ENCODE measurements at places on chromosomes 1 and 21.

- DNase-seq, result no peak
Measured at GRCh38 chr1:110916669-110917306, 43.8 kb downstream of the CD53 start.

DNA sequence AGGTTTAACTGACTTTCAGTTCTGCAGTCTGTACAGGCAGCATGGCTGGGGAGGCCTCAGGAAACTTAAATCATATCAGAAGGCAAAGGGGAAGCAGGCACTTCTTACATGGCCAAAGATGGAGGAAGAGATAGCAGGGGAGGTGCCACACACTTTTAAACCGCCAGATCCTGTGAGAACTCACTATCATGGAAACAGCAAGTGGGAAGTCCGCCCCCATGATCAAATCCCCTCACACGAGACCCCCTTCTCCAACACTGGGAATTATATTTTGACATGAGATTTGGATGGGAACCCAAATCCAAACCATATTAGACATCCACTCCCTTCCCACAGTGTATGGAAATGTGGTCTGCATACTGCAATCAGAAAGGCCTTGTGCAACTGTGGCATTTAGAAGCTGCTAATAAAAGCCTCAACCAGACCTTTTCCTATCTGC lies 148.2 kb downstream of the FCRL5 start:
- DNase-seq, result no peak

GRCh38 chr1:24254783-24255182 lies 64.4 kb upstream of the GRHL3 start:
- no peak for DNase-seq

DNA sequence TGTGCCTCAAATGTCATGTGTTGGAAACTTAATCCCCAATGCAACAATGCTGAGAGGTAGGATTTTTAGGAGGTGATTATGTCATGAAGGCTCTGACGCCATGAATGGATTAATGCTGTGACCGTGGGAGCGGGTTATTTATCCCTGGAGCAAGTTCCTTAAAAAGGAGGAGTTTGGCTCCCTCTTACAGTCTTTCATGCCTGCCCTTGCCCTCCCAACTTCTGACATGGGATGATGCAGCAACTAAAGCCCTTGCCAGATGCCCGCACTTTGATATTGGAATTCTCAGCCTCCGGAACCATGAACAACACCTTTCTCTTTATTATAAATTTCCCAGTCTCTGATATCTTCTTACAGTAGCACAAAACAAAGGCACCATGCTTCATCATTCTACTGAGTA lies 685.3 kb upstream of the CHRM3 start:
- no peak for DNase-seq

GRCh38 chr1:47650205-47650604 lies 212.4 kb downstream of the FOXD2 start:
- DNase-seq, result no peak

- DNase-seq, result no peak
Measured at GRCh38 chr1:179632868-179633267, 41.2 kb downstream of the TDRD5 start.

GRCh38 chr1:156376958-156377919 lies 8.2 kb downstream of the RHBG start:
- no peak for DNase-seq
